NCI-H226 (cell line): ENCODE measurements at places on chromosomes 6 and 20.

DNA sequence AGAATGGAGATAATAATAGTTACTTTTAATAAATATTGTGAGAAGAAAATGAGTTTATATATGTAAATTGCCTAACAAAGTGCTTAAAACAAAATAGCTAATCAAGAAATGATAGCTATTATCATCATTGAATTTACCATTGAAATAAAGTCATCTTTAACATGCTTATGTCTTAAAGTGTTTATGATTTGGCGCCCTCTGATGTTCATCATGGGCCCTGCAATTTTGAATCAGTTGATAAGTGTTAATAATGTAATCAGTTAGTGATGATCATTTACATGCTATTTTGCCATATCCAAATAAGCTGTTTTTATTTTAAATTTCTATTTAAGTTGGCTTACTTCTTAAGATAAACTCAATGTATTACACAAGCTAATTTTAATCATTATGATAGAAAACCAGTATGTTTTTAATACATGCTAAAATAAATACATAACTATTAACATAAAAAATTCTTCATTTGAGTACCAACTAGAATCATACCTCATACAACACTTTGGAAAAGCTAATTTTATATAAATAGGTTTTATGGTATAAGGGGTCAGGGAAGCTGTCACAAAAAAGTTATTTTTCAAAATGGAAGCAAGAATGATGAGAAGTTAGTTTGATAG is 39.2 kb upstream of the TPD52L1 start:
- no peak for DNase-seq

GRCh38 chr20:42430598-42430997 is 759.1 kb downstream of the PTPRT start:
- DNase-seq = no peak

- peak; percentile 52 for DNase-seq
Observed at GRCh38 chr6:157151989-157152388, 171.3 kb downstream of the TMEM242 start.

DNA sequence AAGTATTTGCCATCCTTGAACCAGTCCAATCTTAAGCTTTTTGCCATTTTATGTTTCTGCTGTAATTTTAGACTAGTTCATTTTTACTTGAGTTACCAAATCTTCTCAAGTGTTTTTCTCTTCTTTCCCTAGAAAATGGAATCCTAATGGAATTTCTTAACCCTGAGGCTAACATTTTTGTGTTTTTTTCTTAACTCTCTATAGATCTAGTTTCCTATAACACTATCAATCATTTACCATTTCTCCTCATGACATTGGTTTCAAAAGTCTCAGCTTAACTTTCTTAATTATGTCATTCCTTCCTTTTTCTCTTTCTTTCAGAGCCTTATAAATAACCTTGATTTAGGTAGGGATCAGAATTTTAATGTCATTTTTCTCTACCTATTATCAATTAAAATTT is 54.8 kb downstream of the SENP6 start:
- DNase-seq = no peak

DNA sequence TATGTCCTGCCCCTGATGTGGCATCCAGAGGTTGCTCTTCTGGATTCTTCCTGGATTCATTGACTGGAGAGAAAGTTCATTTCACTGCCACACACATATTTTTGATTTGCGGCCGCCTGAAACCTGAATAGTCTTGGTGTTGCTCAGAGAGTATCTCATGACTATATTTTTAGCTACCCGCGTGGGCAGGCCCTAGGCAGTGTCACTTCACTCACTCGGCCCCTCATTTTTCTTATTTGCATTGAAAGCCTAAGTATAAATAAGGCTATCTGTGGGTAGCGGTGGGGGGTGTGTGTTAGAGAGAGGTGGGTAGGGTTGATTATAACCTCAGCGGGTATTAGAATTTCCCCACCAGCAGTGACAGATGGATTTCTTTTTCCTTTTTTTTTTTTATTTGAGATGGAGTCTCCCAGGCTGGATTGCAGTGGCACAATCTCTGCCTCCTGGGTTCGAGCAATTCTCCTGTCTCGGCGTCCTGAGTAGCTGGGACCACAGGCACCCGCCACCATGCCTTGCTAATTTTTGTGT is 113.5 kb downstream of the JARID2 start:
- DNase-seq = no peak

DNA sequence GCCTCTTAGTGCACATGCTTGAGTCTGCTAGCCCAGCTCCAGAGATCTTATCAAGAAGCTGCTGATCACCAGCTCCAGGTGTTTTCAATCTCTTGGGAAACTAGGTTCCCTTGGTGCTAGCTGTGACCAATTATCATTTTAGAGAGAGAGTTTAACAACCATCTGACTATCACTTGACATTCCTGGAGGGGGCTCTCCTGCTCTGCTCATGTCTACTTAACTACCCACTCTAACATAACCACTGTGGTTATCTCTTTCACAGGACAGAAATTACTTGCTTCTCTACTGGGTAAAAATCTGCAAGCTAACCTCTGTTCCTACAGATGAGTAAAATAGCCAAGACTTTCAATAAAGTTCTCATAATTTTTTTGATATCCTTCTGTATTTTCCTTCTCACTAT is 823.4 kb upstream of the GJE1 start:
- DNase-seq = no peak

DNA sequence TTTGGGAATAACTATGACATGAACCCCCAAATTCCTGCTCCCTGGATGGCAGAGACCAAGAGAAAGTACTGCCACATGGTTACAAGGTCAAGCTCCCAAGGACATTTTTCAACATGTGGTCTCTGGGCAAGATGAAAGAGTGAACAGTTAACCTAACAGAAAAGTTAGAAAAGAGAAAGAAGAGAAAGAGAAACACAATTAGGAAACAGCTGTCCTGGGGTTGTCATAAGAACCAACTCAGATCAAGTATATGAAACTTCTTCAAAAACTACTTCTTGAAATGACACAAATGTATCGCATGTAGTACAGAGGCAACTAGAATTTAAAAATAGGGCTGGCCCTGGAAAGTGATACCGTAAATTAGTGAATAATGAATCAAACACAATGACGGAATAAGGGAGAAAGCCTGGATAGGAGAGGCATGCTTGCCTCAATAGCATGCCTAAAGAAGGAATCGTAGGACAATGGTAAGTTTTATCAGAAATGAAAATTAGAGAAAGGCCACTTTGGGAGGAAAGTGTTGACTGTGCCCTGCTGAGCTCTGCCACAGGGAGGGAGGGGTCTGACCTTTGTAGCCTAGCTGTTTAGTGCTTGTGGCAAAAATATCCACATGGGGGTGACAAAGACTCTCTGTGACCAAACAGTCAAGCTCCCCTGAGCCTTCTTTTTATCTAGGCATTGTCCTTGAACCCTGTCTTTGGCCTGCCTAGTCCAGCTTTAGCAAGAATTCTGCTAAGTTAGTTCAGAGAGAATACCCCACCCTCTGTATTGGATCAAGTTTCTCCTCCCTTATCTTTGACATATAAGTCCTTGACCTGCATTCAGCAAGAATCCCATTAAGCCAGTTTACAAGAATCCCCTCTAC is 4.3 kb upstream of the DCBLD1 start:
- DNase-seq = no peak

- DNase-seq = no peak
Observed at GRCh38 chr6:15340775-15341174, 94.9 kb downstream of the JARID2 start.
